HCEC 1CT (cell line): ENCODE measurements at places on chromosomes 16 and 17.
A peak's percentile ranks its signal among the peaks of the same experiment; 100 is the strongest.

DNA sequence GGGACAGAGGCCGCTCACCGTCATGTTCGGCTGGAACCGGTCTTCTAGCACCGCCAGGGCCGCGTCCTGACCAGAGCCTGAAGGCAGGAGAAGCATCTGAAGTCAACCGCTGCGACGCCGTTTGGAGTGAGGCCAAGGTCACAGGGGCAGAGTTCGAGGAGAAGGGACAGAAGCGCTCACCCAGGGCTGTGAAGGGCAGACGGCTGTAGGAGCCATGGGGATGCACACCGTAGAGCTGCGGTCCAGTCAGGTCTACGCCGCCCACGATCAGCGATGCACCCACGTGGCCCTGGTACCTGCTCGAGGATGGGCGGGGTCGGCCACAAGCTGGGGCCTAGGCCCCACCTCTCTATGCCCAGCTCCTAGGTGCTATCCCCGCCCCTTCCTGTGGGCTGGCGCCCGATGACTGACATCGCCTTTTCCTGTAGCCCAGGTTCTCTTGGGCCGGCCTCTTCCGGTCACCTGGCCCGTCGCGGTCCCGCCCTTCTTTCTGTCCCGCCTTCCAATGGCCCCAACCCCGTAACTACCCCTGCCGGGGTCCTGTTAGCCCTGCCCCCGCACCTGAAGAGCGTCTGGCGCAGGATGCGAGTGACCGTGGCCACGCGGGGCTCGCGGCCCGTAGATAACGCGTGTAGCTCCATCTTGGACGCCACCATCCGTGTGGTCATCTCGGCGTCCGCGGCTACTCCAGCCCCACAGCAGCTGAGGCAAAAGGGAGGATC lies 1.1 kb downstream of the PSMB10 start:
- DNase-seq: peak; percentile 86

- DNase-seq: no peak
These were observed 13.9 kb downstream of the CYB561 start for GRCh38 chr17:63431939-63432804.

GRCh38 chr17:71085238-71086033 lies 916.1 kb downstream of the KCNJ2 start:
- DNase-seq: no peak

DNA sequence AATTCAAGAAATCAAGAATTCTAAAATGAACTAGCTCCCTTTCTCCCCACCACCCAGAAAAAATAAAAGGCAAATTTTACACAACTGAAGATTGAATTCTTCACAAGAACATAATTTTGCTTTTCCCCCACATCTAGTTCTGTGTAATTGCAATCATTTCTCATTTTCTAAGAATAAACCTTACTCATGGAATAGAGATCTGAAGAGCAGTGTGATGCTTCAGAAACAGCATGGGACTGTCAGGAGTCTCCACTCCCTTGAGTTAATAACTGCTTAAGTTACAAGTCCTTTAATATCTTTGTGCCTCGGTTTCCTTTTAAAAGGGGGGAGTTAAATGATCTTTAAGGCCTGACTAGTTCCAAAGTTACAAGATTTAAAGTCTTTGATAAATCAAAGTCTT lies 53.7 kb downstream of the CACNG1 start:
- no peak for DNase-seq

DNA sequence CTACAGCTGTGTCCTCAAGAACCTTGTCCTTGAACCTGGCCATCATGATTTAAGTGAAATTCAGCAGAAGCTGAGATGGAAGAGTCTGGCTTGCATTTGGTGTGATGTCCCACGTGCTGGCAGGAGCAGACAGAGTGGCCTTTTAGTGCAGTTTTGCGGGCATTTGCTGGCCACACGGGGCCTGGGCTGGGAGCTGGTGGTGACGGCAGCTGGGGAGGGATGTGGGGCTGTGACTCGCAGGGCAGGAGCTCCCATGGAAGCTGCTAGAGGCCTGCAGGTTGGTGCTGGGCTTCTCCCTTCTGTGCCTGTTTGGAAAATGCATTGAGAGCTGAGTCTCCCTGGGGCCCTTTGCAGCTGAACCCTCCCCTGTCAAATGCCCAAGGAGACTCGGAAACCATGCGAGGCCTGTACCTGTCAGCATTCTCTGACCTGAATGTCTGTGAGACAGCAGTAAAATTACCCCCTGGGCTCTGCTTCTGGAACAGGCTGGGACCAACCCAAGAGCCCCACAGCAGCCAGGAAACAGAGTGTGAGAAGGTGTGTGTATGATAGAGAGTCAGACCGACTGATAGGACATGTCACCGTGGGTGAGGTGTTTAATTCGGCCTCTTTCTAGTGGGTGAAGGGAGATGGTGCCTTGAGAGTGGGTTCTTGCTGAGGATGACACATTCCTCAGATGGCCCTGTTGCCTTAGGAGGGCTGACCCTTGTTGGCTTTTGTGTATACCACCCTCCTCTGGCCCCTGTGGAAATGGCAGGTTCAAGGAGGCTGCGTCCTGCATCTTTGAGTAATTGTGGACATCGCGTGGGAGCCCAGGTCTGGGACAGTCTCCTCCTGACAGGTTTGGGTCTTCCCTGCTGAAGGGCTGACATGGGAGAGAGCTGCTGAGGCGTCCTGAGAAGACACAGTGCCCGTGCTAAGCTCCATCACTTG lies 145.5 kb downstream of the MSI2 start:
- peak; percentile 3 for DNase-seq

DNA sequence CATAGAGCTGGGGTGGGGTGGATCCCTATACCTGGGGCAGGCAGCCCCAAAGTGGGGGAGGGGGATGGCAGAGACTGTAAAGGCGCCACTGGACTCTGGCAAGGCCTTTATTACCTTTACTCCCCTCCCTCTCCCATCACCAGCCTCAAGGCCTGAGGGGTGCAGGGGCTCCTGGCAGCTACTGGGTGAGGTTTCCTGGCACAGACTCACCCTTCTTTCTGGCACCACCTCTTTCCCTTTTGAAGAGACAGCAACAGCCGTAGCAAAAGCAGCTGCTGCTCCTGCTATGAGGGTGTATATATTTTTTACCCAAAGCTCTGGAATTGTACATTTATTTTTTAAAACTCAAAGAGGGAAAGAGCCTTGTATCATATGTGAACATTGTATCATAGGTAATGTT lies 17.6 kb downstream of the RAPGEFL1 start:
- DNase-seq: no peak

DNA sequence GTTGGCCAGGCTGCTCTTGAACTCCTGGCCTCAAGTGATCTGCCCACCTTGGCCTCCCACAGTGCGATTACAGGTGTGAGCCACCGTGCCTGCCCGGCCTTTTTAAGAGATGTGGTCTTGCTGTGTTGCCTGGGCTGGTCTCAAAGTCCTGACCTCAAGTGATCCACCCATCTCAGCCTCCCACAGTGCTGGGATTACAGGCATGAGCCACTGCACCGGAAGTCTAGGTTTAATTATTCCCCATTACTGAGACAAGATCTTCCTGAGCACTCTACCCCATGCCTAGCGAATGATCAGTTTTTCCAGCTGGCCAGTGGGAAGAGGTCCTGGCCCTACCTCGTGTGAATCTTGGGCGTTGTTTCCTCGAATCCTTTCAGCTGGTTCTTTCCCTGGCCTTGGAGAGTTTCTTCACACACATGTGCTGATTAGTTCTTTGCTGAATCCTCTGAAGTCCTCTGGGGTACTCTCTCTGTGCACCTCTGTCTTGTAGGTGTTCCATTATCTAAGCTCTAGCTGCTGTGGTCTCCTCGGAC lies 18.9 kb downstream of the C16orf54 start:
- DNase-seq: no peak

- peak; percentile 31 for DNase-seq
These were observed at the start of gene RNF213 for GRCh38 chr17:80260791-80261158. RNF213 (plus strand) TSS chr17:80260852; CDS start chr17:80263682, 2,830 bp downstream.

GRCh38 chr17:77428020-77428748 lies 287.4 kb downstream of the SEC14L1 start:
- no peak for DNase-seq

DNA sequence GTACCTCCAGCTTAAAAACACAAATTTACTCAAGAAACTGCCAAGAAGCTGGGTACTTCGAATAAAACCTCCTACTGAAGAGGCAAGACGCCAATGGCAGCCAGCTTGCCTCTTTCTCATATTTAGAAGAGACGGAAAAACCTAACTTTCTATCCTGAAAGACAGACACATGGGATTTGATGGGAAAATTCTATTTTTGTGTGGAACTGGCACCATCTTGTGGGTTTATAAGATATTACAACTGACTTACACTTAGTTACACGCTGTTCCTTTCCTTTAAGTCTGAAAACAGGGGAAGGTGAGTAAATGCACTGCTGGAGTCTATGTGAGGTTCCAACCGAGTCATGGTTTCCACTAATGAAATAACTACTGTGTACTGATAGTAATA lies 10.3 kb downstream of the ZNF18 start:
- DNase-seq: peak; percentile 56

DNA sequence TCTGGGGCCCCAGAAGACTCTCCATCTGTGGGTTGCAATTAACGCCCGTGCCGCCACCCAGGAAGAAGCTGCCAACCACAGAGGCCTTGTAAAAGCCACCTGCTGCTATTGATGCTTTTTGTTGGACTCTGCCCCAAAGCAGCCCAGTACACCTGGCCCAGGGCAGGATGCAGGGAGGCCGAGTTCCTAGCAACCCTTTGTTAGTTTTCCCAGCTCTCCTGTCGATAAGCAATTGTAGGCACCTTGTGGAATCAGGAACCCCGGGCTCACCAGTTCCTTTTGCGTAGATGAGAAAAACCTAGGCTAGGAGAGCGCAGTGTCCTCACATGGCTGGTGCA lies 103.3 kb downstream of the ABCC6 start:
- no peak for DNase-seq

DNA sequence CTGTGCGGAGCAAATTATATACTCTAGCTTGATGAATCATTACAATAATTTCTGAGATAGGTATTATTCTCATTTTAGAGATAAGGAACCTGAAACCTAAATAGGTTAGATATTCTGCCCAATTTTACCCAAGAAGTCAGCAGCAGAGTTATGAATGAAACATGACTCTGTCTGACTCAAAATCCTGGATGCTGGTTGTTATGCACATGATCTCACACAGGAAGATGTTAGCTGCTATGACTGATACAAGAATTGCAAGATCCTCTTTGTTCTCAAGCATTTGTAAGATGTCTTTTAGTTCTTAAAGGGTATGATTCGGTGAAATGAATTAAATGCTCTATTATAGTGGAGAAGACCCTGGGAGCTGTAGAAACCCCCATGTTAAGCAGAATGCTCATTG lies 447.8 kb downstream of the KIF2B start:
- DNase-seq: no peak

DNA sequence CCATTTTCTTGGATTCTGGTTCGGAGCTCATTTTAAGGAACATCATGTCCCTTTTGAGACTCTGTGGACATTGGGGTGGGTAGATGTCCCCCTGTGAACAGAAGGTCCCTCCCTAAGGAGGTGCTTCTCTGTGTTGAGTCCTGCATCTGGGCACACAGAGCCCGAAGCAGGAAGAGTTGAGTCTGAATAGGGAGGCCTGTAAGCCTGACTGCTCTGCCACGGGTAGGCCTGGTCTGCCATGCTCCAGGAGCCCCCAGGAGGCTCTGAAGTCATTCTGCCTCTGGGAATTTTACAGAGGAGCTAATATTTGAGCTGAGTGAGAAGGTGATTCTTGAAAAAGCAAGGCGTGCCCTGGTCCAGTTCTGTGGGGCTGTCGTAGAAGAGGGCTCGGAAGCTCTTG lies 50.6 kb downstream of the TENT4B start:
- no peak for DNase-seq
